GM23248 (cell line): ENCODE measurements at places on chromosomes 16 and 17.

DNA sequence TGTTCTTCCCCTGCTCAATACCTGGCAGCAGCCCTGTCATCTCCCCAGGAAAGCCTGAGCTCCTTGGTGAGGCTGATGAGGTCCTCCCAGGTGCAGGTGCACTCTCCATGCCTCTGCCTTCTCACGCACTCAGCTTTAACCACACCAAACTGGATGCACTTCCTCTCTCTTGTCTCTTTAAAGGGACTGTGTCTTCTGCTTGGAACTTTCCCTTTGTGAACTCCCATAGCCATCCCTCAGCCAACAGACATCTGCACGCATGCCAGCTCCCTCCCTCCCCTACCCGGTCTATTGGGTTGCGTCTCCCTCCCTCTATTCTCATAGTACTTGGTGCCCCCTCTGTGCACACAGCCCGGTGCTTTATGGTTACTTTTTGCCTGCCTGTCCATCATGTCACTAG, 231.2 kb downstream of the MSI2 start:
- DNase-seq = no peak

GRCh38 chr17:5621026-5621425, 36.7 kb upstream of the NLRP1 start:
- DNase-seq = no peak

DNA sequence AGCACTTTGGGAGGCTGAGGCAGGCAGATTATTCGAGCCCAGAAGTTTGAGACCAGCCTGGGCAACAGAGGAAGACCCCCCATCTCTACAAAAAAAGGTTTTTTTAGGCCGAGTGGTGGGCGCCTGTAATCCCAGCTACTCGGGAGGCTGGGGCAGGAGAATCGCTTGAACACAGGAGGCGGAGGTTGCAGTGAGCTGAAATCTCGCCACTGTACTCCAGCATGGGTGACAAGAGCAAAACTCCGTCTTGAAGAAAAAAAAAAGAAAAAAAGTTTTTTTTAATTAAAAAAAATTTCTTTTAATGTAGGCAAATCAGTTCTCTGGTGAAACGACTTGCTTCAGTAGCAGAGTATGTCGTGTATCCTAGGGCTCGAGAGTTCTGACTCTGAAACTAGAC, 10.9 kb downstream of the HSD3B7 start:
- DNase-seq = peak; percentile 50

GRCh38 chr17:76642032-76642561, 1.5 kb downstream of the ST6GALNAC1 start:
- no peak for DNase-seq

DNA sequence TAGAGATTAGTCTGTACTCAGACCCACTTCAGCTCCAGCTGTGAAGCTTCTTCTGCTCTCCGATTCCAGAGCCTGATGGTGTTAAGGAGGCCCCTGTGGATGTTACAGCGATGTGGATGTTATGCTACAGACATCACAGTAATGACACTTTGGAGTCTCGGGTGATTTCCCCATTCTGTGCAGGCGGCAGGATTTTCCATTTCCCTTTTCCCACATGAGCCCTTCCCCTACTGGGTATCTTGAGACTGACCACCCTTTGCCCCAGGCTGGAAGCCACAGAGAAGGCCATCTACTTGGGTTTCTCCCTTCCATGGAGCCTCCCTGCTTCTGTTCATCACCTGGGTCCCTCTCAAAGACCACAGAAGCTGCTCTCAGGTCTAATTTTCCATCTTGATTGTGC, 78.3 kb downstream of the KCNJ12 start:
- DNase-seq = no peak

DNA sequence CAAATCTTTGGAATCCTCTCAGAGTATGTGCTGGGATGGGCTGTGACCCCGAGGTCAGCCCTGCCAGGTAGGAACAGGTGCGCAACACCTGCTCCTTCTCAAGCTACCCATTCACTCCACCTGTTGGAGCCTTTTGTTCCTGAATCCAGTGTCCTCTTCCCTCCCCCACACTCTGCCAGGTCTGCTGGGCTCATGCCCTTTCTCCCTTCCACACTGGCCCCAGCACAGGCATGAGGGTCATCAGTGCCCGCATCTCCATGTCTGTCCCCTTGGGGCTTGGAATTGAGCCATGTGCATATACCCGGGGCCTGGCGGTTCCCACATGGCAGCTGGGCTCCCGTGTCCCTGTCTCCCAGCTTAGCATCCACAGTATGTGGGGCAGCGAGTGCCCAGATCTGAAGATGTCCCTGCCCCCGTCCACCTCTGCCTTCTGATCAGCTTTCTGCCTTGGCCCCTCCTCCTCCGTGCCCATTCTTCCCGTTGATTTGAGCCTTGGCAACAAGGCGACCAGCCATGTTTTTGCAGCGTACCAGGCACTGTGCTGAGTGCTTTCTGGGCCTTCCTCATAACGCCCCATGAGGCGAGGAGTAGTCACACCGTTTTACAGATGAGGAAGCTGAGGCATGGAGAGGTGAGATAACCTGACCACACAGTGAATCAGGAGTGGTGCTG, 102.2 kb downstream of the RAP1GAP2 start:
- no peak for DNase-seq
